Mucosa of descending colon (tissue), 3 donors: ENCODE measurements at places on chromosomes 12 and 14. TPM values are rescaled to one million over a fixed set of nuclear protein-coding genes. Genes with fewer than 3 reads are reported as not detected.
A peak's percentile ranks its signal among the peaks of the same experiment; 100 is the strongest.

OR6C2 gene
- total RNA-seq = not detected

DNA sequence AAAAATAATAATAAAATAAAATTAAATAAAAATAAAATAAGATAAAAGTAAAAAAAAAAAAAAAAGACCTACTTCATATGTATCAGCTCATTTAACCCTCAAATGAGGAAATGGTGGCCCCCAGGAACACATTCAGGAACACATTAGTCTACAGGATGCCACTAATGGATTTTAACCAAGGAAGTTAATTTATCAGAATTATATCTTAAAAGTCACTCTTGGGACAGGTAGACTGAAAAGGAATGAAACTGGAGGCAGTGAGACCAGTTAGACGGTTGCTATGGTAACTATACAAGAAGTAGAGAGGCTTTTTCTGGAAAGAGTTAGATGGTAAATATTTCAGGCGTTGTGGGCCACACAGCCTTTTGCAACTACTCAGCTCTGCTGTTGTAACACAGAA lies 54.9 kb downstream of the SCN8A start:
- no peak for DNase-seq

DNA sequence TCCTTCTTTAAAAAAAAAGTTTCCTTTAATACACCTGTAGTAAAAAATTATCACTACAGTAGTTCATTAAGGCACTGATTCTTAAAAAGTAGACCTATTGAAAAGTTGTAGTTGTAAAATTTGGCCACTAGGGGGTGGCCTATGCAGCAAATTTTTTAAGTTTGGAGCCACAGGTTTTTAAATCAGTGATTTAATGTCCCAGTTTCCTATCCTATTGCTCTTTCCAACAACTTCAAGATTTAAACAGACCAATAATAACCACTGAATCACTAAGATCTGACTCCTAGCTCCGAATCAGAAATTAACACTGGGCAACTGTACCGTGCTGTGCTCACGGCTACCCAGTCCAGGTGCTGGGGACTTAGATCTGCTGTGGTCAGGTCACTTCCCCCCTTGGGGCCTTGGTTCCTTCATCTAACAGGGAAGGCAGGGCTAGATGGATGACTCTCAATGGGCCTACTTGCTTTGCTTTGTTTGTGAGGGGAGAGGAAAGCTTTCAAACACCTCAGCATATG lies 279.3 kb downstream of the MED13L start:
- no peak for DNase-seq

PRIMA1 gene
- total RNA-seq = 46.4 TPM

- no peak for DNase-seq
Observed at GRCh38 chr12:121550974-121551634, 29.7 kb downstream of the KDM2B start.

DNA sequence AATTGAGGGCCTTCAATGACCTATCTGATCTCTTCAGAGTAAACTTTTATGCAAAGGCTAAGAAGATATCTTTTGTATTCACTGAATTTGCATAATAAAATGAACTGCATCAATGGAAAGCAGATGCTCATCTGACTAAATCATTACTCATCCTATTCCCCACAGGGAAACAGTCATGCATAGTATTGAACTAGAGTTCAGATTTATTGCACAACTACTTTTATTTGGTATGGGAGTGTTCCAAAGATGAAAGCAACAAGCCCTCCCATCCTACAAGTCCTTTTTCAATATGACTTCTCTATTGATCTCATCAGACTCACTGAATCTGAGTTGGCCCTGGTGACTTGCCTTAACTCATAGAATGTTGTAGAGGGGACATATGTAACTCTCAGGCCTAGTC lies 159.8 kb downstream of the KITLG start:
- no peak for DNase-seq

- DNase-seq = no peak
Observed at GRCh38 chr14:99028521-99028920, 243.5 kb downstream of the BCL11B start.

DNA sequence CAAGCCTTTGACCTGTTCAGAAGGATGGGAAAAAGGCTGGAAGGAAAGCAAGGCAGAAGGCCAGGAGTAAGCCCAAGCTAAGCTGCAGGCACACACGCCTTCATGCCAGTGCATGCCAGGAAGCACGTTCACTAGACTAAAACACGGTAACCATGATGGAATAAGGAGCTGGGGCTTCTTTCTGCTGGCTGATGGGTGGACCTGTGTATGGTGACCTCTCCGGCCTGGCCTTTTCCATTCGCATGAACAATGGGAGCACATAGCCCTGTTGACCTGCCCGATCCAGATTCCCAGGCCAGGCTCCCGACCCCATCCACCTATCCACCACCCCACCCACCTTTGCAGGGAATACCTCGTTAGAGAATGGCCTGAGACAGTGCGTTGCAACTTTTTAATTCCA lies 22.8 kb downstream of the VSX2 start:
- DNase-seq = no peak

RNASE4 gene
- 37.4 TPM for total RNA-seq

DNA sequence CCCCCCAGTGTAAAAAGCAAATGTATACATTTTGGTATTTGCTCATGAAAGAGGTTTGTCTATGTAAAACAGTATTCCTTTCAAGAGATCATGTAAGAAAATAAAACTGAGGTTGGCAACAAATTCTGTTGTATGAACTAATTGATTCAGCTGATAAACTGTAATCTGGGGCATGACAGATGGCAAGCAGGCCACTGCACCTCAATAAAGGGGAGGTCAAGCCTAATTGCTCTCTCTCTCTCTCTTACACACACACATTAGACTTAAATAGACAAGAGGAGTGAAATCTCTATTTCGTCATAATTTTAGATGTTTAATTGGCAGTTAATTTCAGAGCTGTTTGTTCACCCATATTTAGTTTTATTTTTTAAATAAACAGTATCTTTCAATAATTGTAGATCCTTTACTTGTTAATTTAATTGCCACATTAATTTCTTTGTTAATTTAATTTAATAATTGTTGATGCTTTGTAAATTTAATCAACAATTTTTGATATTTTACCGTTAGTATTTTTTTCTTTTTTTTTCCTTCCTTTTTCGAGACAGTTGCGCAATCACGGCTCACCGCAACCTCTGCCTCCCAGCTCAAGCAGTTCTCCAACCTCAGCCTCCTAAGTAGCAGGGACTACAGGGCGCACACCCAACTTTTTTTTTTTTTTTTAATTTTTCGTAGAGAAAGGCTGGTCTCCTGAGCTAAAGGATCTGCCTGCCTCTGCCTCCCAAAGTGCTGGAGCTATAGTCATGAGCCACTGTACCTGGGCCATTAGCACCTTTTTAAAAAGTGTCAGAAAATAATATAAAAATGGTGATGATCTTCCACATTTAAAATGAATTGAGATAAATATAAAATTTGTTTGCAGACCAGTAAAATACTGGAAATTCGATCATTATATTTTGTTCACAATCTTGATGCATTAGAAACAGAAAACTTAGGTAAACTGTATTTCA lies 577.7 kb downstream of the SLC16A7 start:
- DNase-seq = no peak

- no peak for DNase-seq
Observed at GRCh38 chr14:66085224-66085623, 400.9 kb upstream of the CCDC196 start.

CLEC6A gene
- total RNA-seq = not detected

GPRC5D gene
- not detected for total RNA-seq

DNA sequence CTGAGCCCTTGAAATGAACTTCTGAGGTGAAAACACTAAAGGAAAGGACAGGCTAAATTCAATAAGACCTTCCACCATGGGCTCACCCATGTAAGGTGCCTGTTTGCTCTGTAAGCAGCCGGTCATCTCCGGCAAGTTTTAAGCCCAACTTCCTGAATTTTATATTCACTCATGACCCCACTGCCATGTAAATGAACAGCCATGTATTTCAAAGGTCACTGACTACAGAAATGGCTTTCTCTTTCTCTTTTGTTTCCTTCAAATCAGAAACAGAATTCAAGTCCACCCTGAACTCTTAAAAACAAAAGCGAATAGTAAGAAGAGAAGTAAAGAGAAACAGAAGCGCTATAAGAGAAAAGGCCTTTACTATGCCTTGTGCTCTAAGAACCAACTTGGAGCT lies 61.7 kb upstream of the OVCH1 start:
- no peak for DNase-seq

- DNase-seq = no peak
Observed at GRCh38 chr12:114500775-114501473, 95.0 kb upstream of the TBX5 start.

GRCh38 chr12:78683031-78683430 lies 181.5 kb upstream of the SYT1 start:
- DNase-seq = no peak

IAPP gene
- not detected for total RNA-seq

- no peak for DNase-seq
Observed at GRCh38 chr12:127041985-127042625, 1224.9 kb upstream of the TMEM132C start.

CLEC7A gene
- total RNA-seq = 6.3 TPM

- no peak for DNase-seq
Observed at GRCh38 chr12:943051-943450, 6.4 kb downstream of the RAD52 start.

DNA sequence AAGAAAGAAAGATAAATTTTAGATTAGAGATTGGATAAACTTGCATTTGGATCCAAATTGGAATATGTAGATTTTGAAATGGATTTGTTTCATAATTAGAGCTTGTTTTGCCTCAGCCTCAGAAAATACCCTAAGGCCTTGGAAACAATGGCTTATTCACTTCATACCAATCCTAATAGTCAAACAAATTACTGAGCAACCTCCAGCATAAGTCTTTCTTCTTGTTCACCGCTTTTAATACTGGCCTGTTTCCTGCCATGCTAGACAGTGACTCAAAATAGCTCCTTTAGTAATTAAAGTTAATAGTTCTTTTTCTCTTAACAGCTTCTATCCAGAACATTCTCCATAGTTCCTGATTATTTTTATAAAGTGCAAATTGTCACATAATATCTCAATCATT lies 110.9 kb upstream of the DNM1L start:
- DNase-seq = no peak

DNA sequence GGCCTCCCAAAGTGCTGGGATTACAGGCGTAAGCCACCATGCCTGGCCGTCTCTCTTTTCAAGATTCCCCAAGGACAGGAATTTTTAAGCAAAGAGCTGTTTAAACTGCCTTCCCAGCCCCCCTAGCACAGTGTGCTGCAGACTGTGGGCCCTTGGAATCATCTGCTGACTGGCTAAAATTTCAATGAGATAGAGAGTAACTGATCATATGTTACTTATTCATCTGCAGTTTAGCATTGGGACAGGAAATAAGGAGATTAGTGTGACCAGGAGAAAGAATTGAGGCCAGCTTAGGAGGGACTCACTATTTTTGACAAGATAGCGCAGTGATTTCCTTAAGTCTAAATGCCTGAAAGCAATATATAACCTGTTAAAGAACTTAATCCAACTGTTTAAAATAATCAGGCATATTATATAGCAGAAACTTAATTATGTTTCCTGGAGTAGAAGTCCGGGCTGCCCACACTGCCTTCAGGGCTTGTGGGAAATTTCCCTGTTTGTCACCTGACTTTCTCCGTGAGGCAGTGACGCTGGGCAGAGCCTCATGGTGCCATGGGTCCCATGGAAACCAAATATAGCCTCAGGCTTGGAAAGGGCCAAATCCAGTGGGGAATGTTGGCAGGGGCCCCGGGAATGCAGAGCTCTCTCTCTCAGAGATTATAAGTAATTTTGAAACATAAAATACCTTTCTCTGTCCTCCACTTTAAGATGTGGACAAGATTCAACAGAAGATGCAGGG lies 22.8 kb upstream of the CEBPE start:
- DNase-seq = no peak

PPP1R36 gene
- 1.8 TPM for total RNA-seq

- DNase-seq = no peak
Observed at GRCh38 chr12:121495746-121496145, 85.1 kb downstream of the KDM2B start.

RGS6 gene
- 2.5 TPM for total RNA-seq

ASPG gene
- 14.2 TPM for total RNA-seq

- DNase-seq = no peak
Observed at GRCh38 chr14:23695664-23695999, 59.5 kb downstream of the DHRS2 start.

DNA sequence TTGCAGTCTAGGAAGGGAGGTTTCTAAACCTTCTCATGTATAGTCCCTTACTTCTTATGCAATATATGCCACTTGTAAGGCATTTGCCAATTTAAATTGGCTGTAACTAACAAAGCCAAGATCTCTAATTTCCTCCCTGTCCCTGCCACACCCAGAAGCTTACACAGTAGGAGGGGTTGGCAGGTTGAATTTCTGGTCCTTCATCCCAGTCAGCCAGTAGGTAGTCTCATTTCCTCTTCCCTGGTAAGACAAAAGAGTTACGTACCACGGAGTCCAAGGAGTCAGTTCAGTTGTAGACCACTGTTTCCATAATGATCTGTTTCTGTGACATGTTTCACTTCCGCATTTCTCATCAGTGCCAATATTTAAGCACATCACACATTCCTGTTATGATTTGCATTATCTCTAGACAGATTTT lies 47.0 kb upstream of the PLBD1 start:
- no peak for DNase-seq

JKAMP gene
- total RNA-seq = 32.9 TPM

- no peak for DNase-seq
Observed at GRCh38 chr14:69943084-69943780, 64.0 kb downstream of the SMOC1 start.

- DNase-seq = no peak
Observed at GRCh38 chr14:98234208-98234607, 1037.8 kb downstream of the BCL11B start.

GRCh38 chr12:101493556-101493955 lies 18.4 kb downstream of the SPIC start:
- no peak for DNase-seq

GRCh38 chr14:28121512-28122297 lies 644.9 kb upstream of the FOXG1 start:
- no peak for DNase-seq

DNA sequence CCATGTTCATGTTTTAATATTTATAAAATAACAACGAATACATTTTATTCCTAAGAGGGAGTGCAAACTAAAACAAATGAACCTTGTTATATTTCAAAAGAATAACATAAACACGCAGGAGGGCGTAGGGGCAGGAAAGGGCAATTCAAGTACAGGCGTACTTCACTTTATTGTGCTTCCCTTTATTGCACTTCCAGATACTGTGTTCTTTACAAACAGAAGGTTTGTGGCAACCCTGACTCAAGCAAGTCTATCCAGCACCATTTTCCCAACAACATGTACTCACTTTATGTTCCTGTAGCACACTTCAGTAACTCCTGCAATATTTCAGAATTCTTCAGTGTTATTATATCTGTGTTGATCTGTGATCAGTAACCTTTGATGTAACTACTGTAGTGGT lies 84.6 kb upstream of the PLEKHA5 start:
- peak; percentile 31 for DNase-seq

GRCh38 chr14:66709291-66709690 lies 201.3 kb downstream of the GPHN start:
- no peak for DNase-seq

IL31 gene
- total RNA-seq = not detected
